Activated CD8-positive, alpha-beta T cell treated with anti-CD3 and anti-CD28 coated beads for 36 hours (primary cell): ENCODE measurements at places on chromosomes 12 and 14. TPM values are rescaled to one million over a fixed set of nuclear protein-coding genes. Genes with fewer than 3 reads are reported as not detected.

DNA sequence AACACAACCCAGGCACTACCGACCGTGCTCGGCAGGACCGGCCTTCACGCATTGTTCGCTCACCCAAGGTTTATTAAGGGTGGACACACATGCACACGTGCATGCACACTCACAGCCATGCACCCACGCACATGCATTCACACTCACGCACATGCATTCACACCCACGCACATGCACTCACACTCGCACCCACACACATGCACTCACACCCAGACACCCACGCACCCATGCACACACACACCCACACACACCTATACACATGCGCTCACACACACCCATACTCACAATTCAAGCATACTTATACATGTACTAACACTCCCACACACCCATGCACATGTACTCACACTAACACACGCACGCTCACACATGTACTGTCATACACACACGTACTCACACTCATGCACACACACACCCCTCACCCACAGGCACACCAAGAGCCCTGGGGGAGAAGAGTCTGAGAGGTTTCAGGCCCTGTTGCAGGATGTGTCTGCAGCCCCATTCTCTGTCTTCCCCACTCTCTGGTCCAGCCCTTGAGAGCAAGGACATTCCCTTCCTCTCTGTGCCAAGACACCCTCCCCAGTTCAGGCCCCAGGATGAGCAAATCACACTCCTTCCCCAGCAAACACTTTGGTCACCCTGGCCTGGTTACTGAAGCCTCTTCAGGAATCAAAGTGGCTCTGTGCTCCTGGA is 49.4 kb upstream of the BCL11B start:
- peaks cover 9% of the 10 kb centered on the region for H3K4me1 ChIP-seq
- no peaks in the 10 kb centered on the region for H3K27me3 ChIP-seq
- no peak overlapping the region for H3K27ac ChIP-seq
- no peak overlapping the region for H3K4me3 ChIP-seq
- no peaks in the 10 kb centered on the region for H3K36me3 ChIP-seq
- no peak for DNase-seq

GRCh38 chr12:131897875-131898274 is 3.5 kb downstream of the ULK1 start:
- DNase-seq = no peak
- no peak overlapping the region for H3K27ac ChIP-seq
- no peaks in the 10 kb centered on the region for H3K27me3 ChIP-seq
- H3K4me3 ChIP-seq = no peak overlapping the region

GRCh38 chr14:53398616-53399015 is 245.5 kb upstream of the DDHD1 start:
- DNase-seq = no peak
- H3K4me3 ChIP-seq = no peak overlapping the region
- no peaks in the 10 kb centered on the region for H3K36me3 ChIP-seq
- no peak overlapping the region for H3K27ac ChIP-seq

The MYRFL gene
- not detected for total RNA-seq

DNA sequence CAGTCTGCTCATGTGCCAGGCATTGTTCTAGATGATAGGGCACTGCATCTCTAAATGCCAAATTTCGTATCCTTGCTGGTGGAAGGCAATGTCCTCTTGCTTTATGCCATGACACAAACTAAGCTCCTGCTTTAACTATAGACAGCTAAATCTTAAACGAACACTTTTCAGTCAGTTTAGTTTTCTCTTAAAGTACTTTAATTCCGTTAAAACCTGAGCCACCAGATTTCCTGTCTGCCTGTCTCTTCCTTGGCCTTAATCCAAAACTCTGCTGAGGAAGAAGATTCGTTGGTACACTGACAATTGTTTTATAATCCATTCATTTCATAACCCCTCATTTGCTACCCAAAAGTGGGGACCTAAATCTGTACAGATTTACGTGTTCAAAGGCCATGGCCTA is 194.4 kb upstream of the BCL2L14 start:
- H3K36me3 ChIP-seq = peaks cover 35% of the 10 kb centered on the region
- no peak for DNase-seq
- H3K4me1 ChIP-seq = peaks cover 28% of the 10 kb centered on the region
- H3K27ac ChIP-seq = no peak overlapping the region
- H3K27me3 ChIP-seq = no peaks in the 10 kb centered on the region
- no peak overlapping the region for H3K4me3 ChIP-seq

DNA sequence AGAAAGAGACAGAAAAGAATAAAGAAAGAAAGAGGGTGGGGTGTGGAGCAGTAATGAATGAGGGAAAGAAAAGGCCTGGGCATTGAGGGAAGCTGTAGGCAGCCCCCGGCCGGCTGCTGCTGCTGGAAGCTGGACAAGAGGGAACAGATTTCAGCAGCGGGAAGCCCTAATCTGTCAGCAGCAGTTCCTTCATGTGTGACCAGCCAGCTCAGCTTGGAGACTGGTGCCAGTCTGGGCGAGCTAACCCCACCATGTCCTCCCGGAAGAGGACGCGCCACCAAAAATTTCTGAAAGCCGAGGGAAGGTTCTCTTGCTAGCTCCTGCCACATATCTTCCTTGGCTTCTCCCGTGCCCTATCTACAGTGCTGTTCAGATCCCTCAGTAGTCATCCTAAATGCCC is 236.8 kb downstream of the GRIN2B start:
- no peak for DNase-seq
- H3K36me3 ChIP-seq = no peaks in the 10 kb centered on the region
- H3K4me1 ChIP-seq = no peaks in the 10 kb centered on the region
- H3K27ac ChIP-seq = no peak overlapping the region
- H3K27me3 ChIP-seq = peaks cover 14% of the 10 kb centered on the region

GRCh38 chr12:24960222-24960855 is 11.4 kb upstream of the BCAT1 start:
- H3K4me3 ChIP-seq = no peak overlapping the region
- DNase-seq = peak; percentile 79
- peaks cover 20% of the 10 kb centered on the region for H3K4me1 ChIP-seq
- no peaks in the 10 kb centered on the region for H3K36me3 ChIP-seq
- H3K27ac ChIP-seq = no peak overlapping the region

The VPS37B gene
- 17.8 TPM for total RNA-seq

DNA sequence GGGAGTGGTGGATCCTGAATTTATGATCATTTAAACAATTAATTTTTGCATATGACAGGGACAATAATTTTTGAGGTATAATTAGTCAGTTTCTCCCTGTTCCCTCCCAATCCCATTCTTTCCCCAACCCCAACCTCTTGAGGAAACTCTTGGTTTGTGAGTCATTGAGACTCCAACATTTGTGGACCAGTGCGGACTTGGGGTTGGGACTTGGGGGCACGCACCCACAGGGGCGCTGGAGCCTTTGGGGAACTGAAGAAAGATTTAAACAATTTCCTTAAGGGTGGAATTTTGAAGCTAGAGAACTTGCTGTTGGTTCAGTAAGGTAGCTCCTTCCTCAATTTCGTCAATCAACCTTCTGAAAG is 17.4 kb upstream of the PTGR2 start:
- H3K4me1 ChIP-seq = peaks cover 11% of the 10 kb centered on the region
- H3K4me3 ChIP-seq = no peak overlapping the region
- H3K27me3 ChIP-seq = no peaks in the 10 kb centered on the region
- DNase-seq = no peak
